CD4-positive, alpha-beta T cell (primary cell): ENCODE measurements at places on chromosomes 1 and 21.
A peak's percentile ranks its signal among the peaks of the same experiment; 100 is the strongest.

DNA sequence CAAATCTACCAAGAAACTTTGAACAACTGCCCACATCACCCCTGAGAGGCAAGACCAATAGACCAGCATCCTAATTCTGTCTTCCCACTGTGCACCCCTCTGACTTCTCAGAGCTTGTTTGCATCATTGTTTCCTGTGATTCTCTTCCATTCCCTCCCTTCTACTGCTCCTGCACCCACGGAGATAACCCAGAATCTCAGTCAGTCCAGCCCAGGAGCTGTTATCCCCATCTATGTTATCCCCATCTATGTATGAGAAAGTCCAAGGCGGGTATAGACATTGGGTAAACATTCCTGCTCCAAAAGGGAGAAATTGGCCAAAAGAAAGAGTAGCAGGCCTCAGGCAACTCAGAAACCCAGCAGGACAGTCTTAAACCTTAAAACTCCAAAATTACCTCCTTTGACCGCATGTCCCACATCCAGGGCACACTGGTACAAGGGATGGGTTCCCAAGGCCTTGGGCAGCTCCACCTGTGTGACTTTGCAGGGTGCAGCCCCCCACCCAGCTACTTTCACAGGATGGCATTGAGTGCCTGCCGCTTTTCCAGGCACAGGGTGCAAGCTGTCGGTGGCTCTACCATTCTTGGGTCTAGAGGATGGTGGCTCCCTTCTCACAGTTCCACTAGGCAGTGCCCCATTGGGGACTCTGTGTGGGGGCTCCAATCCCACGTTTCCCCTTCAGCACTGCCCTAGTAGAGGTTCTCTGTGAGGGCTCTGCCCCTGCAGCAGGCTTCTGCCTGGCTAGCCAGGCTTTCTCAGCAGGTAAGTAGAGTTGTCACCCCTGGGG is 414.8 kb downstream of the NPHP4 start:
- DNase-seq = no peak

DNA sequence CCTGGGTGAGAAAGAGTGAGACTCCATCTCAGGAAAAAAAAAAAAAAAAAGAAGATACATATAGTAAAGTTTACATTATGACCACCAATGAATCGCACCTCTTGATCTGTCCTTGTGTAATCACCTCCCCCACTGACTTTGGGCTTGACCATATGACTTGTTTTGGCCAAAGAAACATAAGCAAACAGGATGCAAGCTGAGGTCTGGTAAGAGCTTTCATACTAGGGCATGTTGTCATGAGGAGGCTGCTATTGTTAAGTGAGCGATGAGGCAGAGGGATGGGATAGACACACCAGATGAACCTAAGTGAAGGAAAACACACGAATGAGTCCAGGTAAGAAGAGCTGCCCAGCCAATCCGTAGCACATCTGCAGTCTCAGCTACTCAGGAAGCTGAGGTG is 10.7 kb downstream of the ENAH start:
- no peak for DNase-seq

DNA sequence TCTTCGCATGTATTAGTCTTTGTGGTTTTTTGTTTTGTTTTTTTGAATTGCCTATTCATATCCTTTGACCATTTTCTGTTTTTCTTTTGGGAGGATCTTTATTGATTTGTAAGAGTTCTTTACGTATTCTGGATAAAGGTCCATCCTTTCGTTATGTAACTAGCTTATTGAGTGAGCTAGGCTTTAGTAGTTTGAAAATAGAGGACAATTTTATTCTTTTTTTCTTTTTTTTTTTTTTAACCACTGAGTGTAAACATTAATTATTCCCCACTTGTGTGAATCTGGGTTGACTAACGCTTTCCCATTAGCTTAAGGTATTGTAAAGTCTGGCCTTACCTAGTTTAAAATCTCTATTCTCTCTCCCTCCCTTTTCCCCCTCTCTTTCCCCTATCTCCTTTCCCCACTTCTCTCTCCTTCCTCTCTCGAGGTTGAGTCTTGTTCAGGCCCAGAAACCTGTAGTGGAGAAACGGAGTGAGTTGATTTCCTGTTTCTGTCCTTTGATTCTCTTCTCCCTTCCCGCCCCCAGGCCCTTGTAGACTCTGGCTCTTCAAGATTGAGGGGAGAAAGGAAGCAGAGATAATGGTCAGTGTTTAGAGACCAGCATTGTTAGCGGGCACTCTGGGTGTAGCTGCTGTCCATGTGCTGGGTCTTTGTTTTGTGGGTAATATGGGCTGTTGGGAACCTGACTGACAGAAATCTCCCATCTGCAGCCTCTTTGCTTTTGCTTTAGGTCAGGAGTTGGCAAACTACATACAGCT is 1.5 kb downstream of the MORC3 start:
- DNase-seq = no peak

GRCh38 chr1:68976916-68977610 is 480.2 kb upstream of the DEPDC1 start:
- DNase-seq = no peak

- DNase-seq = no peak
Observed at GRCh38 chr1:200474633-200475032, 64.8 kb upstream of the ZNF281 start.

GRCh38 chr1:156880473-156880872 is 13.0 kb upstream of the PEAR1 start:
- no peak for DNase-seq

- DNase-seq = no peak
Observed at GRCh38 chr1:201937624-201938213, 8.6 kb downstream of the LMOD1 start.

GRCh38 chr1:238112952-238113621 is 222.4 kb upstream of the ZP4 start:
- DNase-seq = no peak

- no peak for DNase-seq
Observed at GRCh38 chr1:45423906-45424678, 66.9 kb downstream of the TESK2 start.

DNA sequence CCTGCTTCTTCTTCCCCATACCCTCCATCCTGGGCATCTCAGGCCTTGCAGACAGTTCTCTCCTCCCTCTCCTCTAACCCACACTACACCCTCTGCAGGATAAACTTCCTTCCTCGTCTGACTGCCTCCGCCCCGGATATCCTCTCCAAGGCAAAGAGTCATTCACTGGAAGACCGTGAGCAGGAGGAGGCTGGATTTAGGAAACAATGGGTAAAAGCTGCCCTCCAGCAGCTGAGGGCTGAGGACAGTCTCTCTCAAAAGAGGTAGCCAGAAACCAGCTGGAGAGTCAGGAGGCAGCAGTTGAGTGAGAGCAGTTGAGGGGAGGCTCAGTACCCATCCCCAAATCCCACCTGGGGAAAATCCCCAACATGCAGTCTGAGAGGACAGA is 1.4 kb downstream of the CSRP1 start:
- no peak for DNase-seq

DNA sequence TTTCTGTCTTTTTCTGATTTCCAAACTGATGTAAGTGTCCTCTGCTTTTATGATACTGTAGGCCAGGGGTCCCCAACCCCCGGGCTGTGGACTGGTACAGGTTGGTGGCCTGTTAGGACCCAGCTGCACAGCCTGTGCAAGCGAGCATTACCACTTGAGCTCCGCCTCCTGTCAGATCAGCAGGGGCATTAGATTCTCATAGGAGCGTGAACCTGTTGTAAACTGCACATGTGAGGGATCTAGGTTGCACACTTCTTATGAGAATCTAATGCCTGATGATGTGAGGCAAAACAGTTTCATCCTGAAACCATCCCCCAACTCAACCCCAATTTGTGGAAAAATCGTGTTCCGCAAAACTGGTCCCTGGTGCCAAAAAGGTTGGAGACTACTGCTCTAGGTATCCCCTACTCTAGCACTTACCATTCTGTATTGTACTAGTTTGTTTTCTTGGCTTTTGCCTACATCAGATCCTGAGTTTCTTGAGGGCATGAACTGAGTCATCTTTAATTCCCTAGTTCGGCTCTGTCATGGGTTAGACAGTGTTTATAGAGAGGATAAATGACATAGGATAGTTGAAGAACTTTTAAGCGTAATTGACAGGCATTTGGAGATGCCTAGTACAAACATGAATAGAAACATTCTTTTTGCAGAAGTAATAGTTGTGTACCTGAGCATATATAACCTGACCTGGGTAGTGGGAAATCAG is 4.1 kb downstream of the ABCD3 start:
- no peak for DNase-seq

- DNase-seq = peak; percentile 42
Observed at GRCh38 chr1:193537266-193538002, 351.0 kb upstream of the B3GALT2 start.

GRCh38 chr1:201139306-201139705 is 12.3 kb upstream of the ASCL5 start:
- no peak for DNase-seq

- no peak for DNase-seq
Observed at GRCh38 chr1:204041803-204042505, 31.0 kb upstream of the SOX13 start.

GRCh38 chr1:42964044-42964812 is 5.6 kb upstream of the SLC2A1 start:
- no peak for DNase-seq

DNA sequence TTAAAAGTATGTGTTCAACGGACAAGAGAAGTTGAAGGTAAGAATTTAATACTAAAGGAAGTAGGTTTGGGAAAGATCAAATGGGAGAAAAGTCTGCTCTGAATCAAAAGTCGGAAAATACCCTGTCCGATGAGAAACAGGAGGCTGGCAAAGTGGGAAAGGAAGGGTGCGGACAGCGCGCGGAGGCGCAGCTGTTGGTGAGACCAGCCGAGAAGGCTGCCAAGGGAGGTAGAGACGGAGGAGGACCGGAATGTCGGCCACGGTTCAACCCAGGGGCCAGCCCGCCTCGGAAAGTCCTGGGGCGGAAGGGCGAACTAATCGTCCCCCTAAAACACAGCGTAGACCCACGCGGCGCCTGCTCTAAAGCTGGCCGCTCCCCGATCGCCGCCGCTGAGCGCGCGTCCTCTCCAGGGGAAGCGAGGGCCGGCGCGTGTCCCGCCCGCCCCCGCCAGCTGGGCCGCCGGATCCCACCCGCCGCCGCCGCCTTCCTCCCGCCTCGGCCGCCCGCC is 639 bp upstream of the SPATA1 start:
- DNase-seq = no peak

DNA sequence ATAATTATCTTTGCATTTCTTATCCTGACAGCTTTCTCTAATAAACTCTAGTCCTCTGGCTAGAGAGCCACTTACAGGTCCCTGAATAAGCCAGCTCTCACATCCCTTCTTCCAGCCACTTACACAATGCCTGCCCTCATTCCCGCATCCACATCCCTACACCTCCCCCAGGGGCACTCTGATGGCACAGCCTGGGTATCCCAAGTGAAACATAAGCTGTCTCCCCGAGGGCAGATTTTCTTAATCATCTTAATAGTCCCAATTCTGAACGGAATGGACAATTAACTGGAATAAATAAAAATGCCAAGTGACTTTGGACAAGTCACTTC is 4.9 kb downstream of the RHOC start:
- no peak for DNase-seq

DNA sequence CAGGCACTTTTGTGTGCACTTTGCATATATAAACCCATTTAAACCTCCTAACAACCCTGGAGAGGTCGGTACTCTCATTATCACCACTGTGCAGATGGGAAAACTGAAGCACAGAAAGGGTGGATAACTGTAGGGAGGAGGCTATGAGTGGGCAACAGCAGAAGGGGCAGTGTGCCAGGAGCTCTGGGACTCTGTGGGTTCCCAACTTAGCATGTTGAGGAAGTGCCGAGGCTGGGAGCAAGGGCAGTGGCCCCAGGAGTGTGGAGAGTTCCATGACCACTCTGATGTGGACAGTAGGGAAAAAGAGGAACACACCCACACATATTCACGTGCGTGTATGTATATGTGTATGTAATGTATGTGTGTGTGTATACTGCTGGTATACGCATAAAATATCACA is 25.7 kb upstream of the KCNC4 start:
- no peak for DNase-seq

DNA sequence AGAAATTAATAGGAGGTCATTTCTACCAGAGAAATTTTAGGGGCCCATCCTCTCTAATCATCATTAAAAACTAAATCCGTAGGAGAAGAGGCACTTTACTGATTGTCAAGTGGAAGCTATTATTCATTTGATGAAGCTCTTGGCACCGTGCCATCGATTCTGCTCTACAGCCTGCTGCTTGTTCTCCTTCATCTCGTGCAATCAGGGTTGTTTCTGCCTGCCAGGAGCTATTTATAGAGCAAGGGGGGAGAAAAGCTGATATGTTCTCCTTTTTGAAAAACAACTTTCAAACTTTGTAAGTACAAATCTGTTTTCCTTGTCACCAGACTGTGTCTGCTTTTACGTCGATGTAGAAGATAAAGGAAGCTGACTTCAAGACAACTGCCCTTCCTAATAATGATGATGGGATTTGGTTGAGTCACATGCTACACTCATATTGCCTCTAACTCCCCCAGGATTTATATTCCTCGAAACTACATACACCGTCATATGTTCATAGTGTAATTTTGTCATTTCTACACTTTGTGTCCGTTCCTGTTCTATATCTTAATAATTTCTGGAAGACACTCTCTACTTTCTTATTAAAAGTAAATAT is 169.6 kb upstream of the LHX8 start:
- DNase-seq = no peak

DNA sequence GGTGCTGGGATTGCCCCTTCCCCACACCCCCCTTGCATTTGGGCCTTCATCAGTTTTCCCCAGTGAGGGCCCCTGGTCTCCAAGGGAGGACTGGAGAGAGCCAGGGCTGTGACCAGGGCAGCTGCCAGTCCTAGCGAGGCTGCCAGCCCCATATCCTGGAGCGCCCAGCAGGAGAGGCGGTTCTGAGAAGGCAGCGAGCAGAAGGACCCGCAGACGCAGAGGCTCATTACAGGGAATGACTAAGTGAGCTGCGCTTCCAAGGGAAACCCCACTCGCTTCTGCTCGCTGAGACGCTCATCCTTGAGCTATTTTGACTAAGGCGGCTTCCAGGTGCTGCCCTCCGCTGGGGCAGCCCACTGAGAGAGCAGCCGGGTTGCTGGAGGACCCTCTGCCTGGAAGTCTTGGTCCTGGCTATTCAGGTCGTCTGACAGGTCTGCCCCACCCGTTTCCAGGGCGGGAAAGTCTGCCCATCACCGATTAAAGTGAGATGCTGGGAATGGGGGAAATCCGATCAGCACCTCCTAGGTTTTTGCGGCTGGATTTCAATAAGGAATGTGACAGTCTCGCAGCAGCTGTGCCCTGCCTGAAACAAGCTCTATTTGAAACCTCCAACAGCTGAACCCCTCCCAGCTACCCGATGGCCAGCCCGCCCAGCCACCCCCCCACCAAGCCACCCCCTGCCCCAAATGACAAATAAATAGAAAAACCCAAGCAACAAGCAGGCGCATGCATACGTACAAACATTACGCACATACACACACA is 2.8 kb downstream of the KCNN3 start:
- DNase-seq = no peak

DNA sequence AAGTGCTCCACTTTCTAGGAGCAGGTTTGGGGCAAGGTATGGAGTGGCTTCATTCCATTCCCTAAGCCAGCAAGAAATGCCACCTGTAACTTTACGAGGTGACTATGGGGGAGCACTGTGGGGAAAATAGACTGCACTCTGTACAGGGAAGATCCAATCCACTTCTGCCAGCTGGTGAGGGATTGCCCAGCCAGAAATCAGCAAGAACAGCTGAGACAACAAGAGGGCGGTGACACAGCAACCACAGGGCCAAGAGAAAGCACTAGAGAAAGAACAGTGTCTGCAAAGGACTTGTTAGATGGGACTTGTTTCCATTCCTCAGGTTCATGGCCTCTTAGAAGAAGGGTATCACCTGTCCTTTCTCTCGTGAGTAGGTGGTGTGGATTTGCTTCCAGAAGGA is 19.6 kb downstream of the CAPN8 start:
- DNase-seq = no peak

GRCh38 chr1:247627951-247628350 is 22.6 kb downstream of the OR2G3 start:
- no peak for DNase-seq

- DNase-seq = no peak
Observed at GRCh38 chr21:15250384-15250783, 185.6 kb upstream of the NRIP1 start.
